ENCODE measurements at places on chromosomes 4 and X. TPM values are rescaled to one million over a fixed set of nuclear protein-coding genes. Genes with fewer than 3 reads are reported as not detected.

Gene GLOD5
- total RNA-seq: not detected

Gene ARMCX1
- 0.95 TPM for total RNA-seq

Gene CCDC149
- total RNA-seq: not detected

Gene ING2
- total RNA-seq: 16.3 TPM

Gene ZNF157
- total RNA-seq: 3.1 TPM

Gene DCAF12L2
- not detected for total RNA-seq

Gene CENPVL1
- not detected for total RNA-seq

Gene TMPRSS11B
- total RNA-seq: not detected

DNA sequence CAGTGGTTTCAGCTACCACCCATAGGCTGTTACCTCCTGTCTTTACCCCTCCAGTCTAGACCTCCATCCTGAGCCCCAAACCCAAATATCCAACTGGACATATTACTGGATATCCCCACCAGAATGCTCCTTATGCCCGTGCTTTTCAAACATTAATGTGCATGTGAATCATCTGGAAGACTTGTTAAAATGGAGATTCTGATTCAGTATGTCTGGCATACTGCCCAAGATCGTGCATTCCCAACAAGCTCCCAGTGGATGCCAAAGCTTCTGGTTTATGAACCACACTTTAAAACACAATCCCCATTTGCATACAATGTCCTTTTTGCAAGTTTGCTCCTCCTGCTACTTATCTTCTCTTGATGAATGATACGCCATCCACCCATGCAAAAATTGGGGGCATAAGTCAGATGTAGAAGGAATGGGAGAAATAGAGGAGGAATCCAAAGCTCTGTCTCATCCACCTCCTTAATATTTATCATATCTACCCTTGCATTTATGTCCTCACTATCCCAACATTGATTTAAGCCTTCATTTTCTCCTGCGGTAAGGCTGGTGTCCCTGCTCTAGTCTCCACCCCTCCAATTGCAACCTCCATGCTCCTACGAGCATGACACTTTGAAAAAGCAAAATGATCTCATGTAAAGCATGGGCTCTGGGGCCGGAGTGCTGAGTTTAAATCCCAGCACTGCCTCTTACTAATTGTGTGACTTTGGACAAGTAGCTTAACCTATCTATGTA lies 7.4 kb upstream of the PGRMC1 start:
- no peaks in the 10 kb centered on the region for H3K36me3 ChIP-seq
- H3K4me3 ChIP-seq: no peak overlapping the region
- H3K27ac ChIP-seq: no peak overlapping the region
- peaks cover 13% of the 10 kb centered on the region for H3K27me3 ChIP-seq
- no peaks in the 10 kb centered on the region for H3K4me1 ChIP-seq

- no peaks in the 10 kb centered on the region for H3K27me3 ChIP-seq
- H3K4me1 ChIP-seq: no peaks in the 10 kb centered on the region
- H3K36me3 ChIP-seq: no peaks in the 10 kb centered on the region
- no peak for ATAC-seq
Observed at GRCh38 chr4:84697159-84697558, 114.2 kb downstream of the CDS1 start.

- H3K27ac ChIP-seq: no peak overlapping the region
- no peaks in the 10 kb centered on the region for H3K27me3 ChIP-seq
- H3K36me3 ChIP-seq: no peaks in the 10 kb centered on the region
- no peaks in the 10 kb centered on the region for H3K4me1 ChIP-seq
- ATAC-seq: no peak
Observed at GRCh38 chr4:133095591-133095990, 53.5 kb upstream of the PCDH10 start.

DNA sequence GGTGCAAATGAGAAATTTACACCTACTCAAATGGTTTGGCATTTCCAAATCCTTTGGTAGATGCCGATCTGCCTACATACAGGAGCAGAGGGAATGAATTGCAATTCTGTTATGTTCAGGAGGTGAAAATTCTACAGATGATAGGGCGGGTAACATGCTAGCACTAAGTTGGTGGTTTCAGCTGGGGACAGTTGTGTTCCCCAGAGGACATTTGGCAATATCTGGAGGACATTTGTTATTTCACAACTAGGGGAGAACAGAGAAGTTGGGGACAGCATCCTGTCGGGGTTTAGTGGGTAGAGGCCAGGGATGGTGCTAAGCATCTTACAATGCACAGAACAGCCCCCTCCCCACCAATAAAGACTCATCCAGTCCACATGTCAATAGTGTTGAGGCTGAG lies 96.5 kb upstream of the PUDP start:
- ATAC-seq: no peak
- H3K27ac ChIP-seq: no peak overlapping the region
- no peaks in the 10 kb centered on the region for H3K27me3 ChIP-seq
- no peaks in the 10 kb centered on the region for H3K4me1 ChIP-seq

DNA sequence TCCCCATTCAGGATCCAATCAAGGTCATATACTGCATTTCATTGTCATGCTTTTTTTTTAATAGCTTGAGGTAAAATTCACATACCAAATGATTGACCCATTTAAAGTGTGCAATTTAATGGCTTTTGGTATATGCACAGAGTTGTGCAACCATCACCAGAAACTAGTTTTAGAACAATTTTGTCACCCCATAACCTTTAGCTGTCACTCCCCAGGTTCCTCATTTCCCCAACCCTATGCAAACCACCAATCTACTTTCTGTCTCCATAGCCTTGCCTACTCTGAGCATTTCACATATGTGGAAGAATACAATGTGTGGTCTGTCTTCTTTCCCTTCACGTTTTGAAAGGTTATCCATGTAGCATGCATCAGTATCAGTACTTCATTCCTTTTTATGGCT lies 1.4 kb upstream of the SMAD1 start:
- H3K4me1 ChIP-seq: peaks cover 12% of the 10 kb centered on the region
- peaks cover 5% of the 10 kb centered on the region for H3K27me3 ChIP-seq
- ATAC-seq: no peak
- H3K36me3 ChIP-seq: no peaks in the 10 kb centered on the region

DNA sequence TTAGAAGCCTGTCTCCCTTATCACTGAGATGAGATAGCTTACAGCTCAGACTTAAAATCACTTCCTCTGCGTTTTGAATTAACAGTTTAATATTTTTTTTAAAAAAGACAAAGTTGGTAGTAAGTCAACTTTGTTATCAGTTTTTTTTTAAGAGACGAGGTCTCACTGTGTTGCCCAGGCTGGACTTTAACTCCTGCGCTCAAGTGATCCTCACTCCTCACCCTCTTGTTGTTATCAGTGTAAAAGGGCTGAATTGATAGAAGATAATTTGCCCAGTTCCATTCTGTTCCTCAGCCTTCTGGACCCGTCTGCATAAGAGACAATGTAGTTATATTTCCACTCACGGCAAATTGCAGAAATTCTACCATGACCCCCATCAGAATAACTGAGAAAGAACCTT lies 245.4 kb downstream of the DCTD start:
- no peaks in the 10 kb centered on the region for H3K36me3 ChIP-seq
- no peak overlapping the region for H3K27ac ChIP-seq
- no peak overlapping the region for H3K4me3 ChIP-seq
- no peaks in the 10 kb centered on the region for H3K4me1 ChIP-seq
- peaks cover 3% of the 10 kb centered on the region for H3K27me3 ChIP-seq

DNA sequence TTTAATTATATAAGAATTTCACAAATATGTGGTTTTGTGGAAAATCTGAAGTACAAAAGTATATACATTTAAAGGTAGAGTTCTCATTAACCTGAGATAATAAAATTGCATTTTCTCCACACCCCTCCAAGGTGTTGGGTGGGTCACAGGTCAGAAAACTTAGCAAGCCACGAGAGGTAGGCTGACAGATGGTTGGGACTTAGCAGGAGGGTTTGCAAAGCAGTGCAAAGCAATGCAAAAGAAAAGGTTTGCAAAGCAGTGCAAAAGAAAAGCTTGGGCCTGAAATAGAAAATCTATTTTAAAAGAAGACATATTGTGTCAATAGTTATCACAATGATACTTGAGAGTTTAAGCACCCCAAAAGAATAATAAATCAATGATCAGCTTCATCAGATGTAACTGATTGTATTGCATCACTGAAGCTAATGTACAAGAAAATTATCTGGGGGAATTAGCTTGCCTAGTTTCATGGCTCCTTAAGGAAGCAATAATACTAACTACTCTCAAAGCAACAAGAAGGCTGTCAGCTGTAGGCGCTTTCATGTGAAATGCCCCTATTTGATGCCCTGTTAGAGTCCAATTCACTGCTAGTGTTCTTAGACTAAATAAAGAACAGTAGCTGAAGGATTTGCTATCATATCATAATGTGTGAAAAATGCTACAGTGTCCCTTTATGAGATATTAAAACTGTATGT lies 319.5 kb downstream of the KCNIP4 start:
- no peak for ATAC-seq
- no peaks in the 10 kb centered on the region for H3K36me3 ChIP-seq
- H3K27ac ChIP-seq: no peak overlapping the region

- peaks cover 51% of the 10 kb centered on the region for H3K36me3 ChIP-seq
Observed at GRCh38 chrX:154348646-154349358, 25.6 kb downstream of the FLNA start.

GRCh38 chr4:102163404-102164140 lies 181.7 kb downstream of the SLC39A8 start:
- ATAC-seq: no peak
- no peaks in the 10 kb centered on the region for H3K4me1 ChIP-seq
- no peaks in the 10 kb centered on the region for H3K27me3 ChIP-seq
- no peak overlapping the region for H3K27ac ChIP-seq
- H3K36me3 ChIP-seq: no peaks in the 10 kb centered on the region

DNA sequence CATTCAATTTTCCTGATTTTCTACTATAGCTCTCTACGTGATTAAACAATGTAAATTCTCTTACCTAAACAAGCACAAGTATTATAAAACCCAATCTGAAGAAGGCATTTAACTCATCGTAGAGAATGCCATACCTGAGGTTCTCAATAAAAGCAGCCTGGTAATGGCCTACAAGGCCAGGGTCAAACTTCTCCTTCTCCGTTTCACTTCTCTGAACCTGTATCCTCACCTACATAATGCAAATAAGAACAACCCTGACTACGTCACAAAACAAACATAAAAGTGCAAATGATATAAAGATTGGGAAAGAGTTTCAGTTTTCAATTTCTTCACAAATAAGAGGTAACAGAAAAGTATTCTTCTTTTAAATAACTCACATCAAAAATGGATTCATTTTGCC lies 55.6 kb upstream of the STS start:
- no peak overlapping the region for H3K27ac ChIP-seq
- H3K36me3 ChIP-seq: no peaks in the 10 kb centered on the region
- H3K4me3 ChIP-seq: no peak overlapping the region
- H3K27me3 ChIP-seq: no peaks in the 10 kb centered on the region
- ATAC-seq: no peak

GRCh38 chrX:20189171-20189570 lies 47.5 kb upstream of the EIF1AX start:
- H3K4me1 ChIP-seq: peaks cover 5% of the 10 kb centered on the region
- peaks cover 86% of the 10 kb centered on the region for H3K36me3 ChIP-seq
- ATAC-seq: no peak
- H3K27me3 ChIP-seq: no peaks in the 10 kb centered on the region

DNA sequence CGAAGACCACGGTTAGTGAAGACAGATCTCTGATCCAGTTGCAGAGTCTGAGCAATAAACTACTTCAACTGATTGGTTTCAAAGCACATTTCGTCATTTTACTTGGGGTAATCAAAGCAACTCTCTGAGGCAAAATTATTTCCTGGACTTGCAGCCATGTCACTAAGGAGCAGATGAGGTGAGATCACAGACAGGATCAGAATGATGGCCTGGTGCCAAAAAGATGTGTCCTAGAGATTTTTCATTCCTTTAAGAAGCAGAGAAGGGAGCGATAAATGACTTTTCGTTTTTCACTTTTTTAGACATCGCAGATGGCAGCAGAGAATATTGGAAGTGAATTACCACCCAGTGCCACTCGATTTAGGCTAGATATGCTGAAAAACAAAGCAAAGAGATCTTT lies 83.9 kb downstream of the PTTG2 start:
- H3K27me3 ChIP-seq: no peaks in the 10 kb centered on the region
- no peak overlapping the region for H3K4me3 ChIP-seq
- H3K27ac ChIP-seq: peak overlapping the region; percentile 15
- no peaks in the 10 kb centered on the region for H3K4me1 ChIP-seq
- no peak for ATAC-seq

DNA sequence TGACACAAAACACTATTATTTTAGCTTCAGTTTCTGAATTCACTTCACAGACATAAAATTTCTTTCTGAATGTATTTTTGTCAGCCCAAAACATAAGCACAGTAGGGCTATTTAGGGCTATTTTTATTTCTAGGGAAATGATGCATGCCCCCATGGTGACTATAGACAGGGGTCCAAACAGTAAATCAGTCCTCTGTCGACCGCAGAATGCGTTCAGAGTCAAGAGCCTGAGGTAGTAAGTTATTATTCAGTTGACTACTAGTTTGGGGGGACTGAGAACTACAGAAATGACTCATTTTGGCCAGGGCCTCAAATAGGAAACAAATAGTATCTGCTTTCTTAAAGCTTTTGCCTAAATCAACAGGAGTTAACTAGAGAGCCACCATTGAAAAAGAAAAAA lies 414.4 kb downstream of the AFF2 start:
- no peaks in the 10 kb centered on the region for H3K36me3 ChIP-seq
- no peaks in the 10 kb centered on the region for H3K27me3 ChIP-seq
- no peak for ATAC-seq
- no peak overlapping the region for H3K4me3 ChIP-seq

DNA sequence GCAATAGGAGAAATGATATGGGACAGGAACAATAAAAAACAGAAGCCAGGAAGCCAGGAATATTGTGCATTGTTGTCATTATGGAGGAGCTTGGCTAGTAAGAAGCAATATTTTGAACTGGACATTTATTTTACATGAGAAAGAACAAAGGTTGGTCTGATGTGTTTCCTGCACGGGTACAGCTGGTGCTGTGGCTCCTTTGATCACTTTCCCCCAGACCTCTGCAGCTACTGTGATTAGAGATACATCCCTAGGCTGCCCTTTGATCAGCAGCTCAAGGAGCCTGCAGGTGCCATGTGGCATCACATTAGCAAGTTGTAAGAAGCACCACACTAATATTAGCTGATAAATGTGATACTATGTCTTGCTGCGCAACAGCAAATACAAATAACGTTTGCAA lies 2.5 kb downstream of the PDGFC start:
- peaks cover 49% of the 10 kb centered on the region for H3K27me3 ChIP-seq
- no peaks in the 10 kb centered on the region for H3K36me3 ChIP-seq
- no peak for ATAC-seq
- H3K27ac ChIP-seq: no peak overlapping the region

GRCh38 chr4:150590631-150591030 lies 8.7 kb downstream of the MAB21L2 start:
- ATAC-seq: no peak
- no peak overlapping the region for H3K4me3 ChIP-seq
- peaks cover 60% of the 10 kb centered on the region for H3K36me3 ChIP-seq
- no peaks in the 10 kb centered on the region for H3K4me1 ChIP-seq
- H3K27ac ChIP-seq: peak overlapping the region; percentile 52
- H3K27me3 ChIP-seq: no peaks in the 10 kb centered on the region

GRCh38 chrX:77967631-77968030 lies 1.8 kb downstream of the PGAM4 start:
- H3K36me3 ChIP-seq: peaks cover 15% of the 10 kb centered on the region
- H3K4me1 ChIP-seq: peaks cover 5% of the 10 kb centered on the region
- H3K27ac ChIP-seq: no peak overlapping the region
- H3K27me3 ChIP-seq: no peaks in the 10 kb centered on the region
- no peak overlapping the region for H3K4me3 ChIP-seq
- ATAC-seq: no peak

- H3K27ac ChIP-seq: no peak overlapping the region
- no peaks in the 10 kb centered on the region for H3K27me3 ChIP-seq
- no peak overlapping the region for H3K4me3 ChIP-seq
- ATAC-seq: no peak
- H3K36me3 ChIP-seq: no peaks in the 10 kb centered on the region
Observed at GRCh38 chrX:121832446-121832845, 785.0 kb downstream of the GLUD2 start.

GRCh38 chr4:3440011-3440410 lies 1.8 kb upstream of the HGFAC start:
- no peaks in the 10 kb centered on the region for H3K4me1 ChIP-seq
- no peaks in the 10 kb centered on the region for H3K36me3 ChIP-seq
- H3K27ac ChIP-seq: no peak overlapping the region
- H3K4me3 ChIP-seq: no peak overlapping the region
- ATAC-seq: no peak
- H3K27me3 ChIP-seq: no peaks in the 10 kb centered on the region
